HEK293T (cell line): ENCODE measurements at places on chromosomes 1 and 21.

- DNase-seq: no peak
Measured at GRCh38 chr21:15051644-15052458, 12.9 kb downstream of the NRIP1 start.

DNA sequence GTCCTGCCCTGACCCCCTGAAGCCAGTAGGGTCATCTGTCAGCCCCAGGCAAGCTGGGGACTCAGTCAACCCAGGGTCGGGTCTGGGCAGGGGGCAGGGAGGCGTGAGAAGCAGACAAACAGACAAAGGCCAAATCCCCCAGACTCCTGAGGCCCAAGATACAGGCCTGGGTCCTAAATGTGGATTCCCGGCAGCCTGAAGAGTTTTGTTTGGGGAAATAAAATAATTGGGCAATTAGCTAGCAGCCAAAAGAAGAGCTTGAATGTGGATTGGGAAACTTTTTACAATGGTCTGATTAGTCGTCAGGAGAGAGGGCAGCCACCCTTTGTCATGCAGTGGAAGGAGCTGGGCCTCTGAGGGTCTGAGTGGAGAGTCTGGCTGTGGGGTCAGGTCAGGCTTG, 4.5 kb upstream of the LEFTY2 start:
- DNase-seq: no peak

DNA sequence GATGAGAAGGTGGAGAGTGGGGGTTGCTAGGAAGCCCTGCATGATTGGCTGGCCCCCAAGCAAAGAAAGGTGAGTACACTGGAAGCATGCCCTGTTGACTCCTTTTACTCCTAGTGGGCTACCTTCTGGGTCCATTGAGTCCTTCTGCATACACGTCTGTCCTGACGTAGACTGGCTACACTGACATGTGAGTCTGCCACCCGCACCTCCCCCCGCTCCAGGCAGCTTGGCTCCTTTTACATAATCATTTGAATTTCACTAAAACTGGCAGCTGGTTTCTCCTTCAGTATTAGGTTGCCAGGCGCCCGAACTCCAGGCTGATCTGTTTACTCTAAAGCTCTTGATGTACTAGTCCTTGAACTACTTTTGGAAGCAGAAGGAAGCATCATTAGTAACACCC, 8.7 kb downstream of the MRPS21 start:
- DNase-seq: no peak

DNA sequence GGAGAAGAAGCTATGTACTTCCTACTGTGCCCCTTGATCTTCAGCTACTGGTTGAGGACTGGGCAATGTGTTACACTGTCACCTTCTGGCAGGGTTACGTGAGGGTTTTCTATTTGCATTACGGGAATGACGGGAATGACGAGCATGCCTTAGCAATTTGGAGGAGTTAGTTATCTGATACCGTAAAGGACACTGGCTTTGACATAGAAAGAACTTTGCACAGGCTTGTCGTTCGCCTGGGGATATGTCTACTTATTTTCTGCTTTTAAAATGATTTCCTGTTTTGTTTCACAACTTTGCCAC, 19.8 kb upstream of the ACBD6 start:
- no peak for DNase-seq

GRCh38 chr1:30313584-30313983, 409.8 kb downstream of the MATN1 start:
- DNase-seq: no peak

DNA sequence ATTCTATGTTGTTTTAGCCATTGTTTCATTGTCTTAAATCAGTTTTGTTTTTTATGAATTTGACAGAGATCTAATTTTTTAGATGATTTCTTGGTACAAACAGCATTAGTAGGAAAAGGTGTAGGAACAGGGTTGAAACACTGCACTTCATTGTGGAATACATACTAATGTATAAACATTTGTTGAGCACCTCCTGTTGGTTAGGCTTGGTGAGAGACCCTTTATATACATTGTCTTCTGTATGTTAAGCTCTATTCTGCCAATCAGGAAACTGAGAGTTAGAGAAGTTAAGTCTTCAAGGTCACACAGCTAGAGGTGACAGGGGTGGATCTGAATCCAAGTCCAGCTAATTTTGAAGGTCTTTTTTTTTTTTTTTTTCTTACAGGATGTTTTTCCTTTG, 192.7 kb downstream of the VPS13D start:
- no peak for DNase-seq

GRCh38 chr1:25918615-25919014, 12.4 kb upstream of the STMN1 start:
- no peak for DNase-seq

- no peak for DNase-seq
Measured at GRCh38 chr21:31176725-31177124, 138.4 kb upstream of the KRTAP19-8 start.

DNA sequence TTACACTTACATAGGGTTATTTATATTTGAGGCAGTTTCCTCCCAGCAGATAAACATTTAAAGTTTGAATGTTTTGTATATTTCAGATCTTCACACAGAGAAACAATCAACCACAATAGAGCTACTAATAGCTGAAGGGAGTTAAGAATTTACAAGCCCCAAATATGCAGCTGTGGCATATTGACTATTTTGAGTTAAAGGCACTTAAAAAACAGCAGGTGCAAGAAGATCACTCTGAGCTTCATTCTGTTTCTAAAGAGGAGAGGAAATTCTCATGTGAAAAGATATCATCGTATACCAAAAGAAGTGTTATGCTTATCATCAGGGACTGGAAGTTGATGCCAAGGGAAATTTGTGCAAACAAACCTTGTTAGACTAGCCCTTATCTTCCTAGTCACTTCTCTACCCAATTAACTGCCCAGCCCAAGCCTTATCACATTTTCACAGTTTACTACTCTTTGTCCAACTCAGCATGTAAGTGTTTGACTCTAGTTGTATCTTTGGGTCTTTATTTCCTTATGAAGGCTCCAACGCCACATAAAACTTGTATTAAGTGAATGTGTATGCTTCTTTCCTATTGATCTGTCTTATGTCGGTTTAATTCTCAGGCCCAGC, 66.3 kb upstream of the COG2 start:
- DNase-seq: no peak

DNA sequence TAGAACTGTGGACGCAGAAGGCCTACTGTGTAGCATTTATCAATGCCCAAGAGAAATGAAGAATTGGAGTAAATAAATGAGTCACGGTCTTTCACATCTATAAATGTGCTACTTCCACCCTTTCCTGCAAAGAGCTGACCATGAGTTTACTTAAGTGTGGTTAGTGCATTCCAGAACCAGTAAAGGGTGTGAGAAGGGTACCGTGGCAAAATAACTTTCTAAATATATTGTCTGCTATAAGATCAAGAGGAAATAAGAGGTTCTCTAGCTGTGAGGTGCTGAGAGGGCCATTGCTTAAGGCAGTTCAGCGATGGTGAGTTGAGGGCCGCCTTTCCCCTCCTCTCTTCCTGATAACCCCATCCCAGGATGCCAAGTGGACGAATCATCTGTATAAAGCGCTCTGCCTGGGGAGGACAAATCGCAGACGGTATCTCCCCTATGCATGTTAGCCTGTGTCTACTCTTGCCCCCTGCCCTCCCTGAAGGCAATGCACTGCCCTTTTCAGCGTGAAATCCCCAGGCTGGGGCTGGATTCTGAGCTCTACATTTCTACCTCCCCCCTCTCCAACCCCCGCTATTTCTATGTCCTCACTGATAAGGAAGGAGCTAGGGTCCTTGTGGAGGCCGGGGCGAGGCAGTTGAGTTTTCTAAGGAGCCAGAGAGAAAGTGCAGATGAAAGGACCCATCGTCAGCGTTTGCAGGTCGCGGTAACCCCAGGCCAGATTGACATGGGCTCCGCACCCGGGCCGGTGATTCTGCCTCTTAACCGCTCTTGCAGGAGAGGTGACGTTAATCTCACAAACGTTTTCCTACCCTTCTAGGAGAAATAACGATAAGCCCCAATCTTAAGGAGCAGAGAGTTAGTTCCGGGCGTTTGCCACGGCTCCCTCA, 1.5 kb upstream of the NCAM2 start:
- DNase-seq: no peak

GRCh38 chr1:35532497-35533223, 24.5 kb downstream of the KIAA0319L start:
- DNase-seq: no peak

GRCh38 chr1:239814306-239814881, 277.3 kb upstream of the FMN2 start:
- no peak for DNase-seq

DNA sequence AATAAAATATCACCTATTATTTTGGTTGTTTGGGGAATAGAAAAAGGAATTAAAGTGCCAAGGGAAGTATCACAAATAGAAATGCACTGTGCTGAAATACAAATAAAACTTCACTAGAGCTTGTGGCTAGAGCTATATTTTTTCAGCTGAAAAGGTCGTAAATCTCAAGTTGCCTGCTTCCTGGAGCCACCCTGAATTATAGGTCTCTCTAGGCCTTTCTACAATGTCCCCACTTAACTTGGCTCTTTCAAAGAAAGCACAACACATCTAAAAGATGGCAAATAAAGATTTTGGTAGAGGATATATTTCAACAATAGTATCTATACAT, 5.0 kb upstream of the RNF2 start:
- no peak for DNase-seq

DNA sequence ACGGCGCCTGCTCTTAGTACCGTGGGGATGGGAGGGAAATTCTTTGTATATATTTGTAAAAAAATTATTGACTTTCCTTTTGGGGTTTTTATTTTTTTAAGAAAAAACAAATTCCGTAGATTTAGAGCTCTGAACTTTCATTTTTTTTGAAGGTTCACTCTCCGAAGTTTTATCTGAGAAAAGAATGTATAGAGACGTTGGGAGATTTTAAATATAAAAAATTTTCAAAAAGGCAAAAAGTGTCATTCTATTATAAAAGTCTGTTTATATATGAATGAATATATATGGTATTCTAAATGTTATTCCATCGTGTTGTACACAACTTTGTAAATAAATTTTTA, 2.4 kb downstream of the FOXD3 start:
- DNase-seq: no peak

GRCh38 chr1:174968750-174969244, 30.9 kb upstream of the CACYBP start:
- DNase-seq: no peak

- no peak for DNase-seq
Measured at GRCh38 chr1:226506021-226506420, 42.5 kb upstream of the STUM start.

GRCh38 chr1:76595024-76595423, 272.3 kb upstream of the ST6GALNAC5 start:
- no peak for DNase-seq

- no peak for DNase-seq
Measured at GRCh38 chr1:164770131-164770529, 211.1 kb downstream of the PBX1 start.

GRCh38 chr1:113253187-113253586, 137.1 kb upstream of the MAGI3 start:
- no peak for DNase-seq

DNA sequence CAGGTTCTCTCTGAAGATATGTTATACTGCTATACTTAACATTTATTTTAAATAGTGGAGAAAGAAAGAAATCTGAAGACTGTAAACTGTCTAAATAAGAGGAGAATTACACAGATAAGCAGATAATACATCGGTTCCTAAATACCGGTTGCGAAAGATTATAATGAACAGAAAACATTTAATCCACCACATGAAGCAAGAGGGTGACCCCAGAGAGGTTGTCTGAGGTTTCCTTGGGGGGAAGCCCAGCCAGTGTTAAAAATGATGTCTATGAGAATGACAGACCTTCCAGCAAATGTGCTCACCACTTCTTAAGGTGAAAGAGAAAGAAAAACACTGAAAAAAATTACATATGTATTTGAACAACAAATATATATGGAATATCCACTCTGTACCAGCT, 356.4 kb upstream of the KAZN start:
- DNase-seq: no peak

GRCh38 chr21:39397646-39398385, 47.8 kb downstream of the LCA5L start:
- no peak for DNase-seq

GRCh38 chr1:74205266-74205665, 7.2 kb downstream of the FPGT start:
- no peak for DNase-seq

DNA sequence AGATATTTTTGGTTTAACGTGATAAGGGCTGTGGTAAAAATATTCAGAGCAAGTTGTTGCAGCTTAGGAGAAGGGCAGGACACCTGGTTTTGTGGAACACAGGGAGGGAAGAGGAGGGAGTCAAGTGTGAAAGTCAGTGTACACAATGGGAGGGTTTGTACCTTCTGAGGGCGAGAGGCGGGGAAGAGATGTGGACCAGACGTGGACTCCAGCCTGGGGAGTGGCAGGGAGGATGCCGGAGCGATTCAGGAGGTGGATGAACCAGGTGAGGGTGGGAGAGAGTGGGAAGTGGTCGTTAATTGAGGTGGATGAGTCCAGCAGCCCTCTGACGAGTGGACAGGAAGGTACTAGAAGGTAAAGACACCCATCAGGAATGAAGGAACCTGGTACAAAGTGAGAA, 52.2 kb upstream of the IRF2BP2 start:
- no peak for DNase-seq

GRCh38 chr1:8395433-8395866, 77.5 kb downstream of the SLC45A1 start:
- DNase-seq: no peak

DNA sequence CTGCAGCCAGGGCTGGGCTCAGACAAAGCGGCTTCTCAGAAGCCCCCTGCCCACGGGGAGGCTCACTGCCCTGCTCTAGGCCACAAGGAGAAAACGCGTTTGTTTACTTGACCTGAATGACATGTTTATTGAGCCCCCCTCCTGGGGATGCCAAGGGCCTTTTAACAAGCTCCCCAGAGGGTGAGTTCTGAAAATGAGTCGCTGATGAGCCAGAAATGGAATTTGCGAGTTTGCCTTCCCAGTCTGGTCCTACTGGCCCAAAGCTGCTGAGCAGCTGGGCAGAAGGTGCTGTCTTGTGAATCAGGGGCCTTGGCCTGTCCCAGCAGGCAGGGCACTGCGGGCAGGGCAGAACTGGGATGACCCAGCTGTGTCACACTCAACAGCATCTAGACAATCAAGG, 120.6 kb downstream of the SYF2 start:
- no peak for DNase-seq

DNA sequence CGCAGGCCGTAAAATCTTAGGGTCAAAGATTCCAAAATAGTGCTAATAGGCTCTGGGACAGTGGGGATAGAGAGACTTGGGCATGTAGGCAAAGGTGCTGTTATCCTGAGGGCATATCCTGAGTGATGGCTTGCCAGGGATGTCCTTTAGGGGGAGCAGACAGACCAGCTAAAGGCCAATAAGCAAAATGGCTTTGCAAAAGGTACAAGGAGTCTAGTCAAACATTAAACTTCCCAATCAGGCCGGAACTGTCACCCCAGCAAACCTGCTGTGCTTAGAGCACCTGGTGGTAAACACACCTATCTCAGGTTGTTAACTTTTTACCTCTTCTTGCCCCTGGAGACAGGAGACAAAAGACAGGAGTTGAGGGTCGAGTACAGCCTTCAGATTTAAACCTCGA, 49.1 kb downstream of the TRABD2B start:
- DNase-seq: no peak

GRCh38 chr1:208808301-208808700, 564.1 kb upstream of the PLXNA2 start:
- DNase-seq: no peak

- no peak for DNase-seq
Measured at GRCh38 chr1:165057956-165058355, 298.6 kb downstream of the LMX1A start.

GRCh38 chr1:229972600-229973296, 94.3 kb upstream of the GALNT2 start:
- no peak for DNase-seq
